ENCODE measurements at places on chromosomes 11 and 22.

- DNase-seq = no peak
These were observed 4.6 kb downstream of the LGALS12 start for GRCh38 chr11:63510360-63511047.

GRCh38 chr22:31652088-31652487 is 9.9 kb downstream of the PISD start:
- DNase-seq = no peak

- DNase-seq = no peak
These were observed 43.1 kb downstream of the SVIP start for GRCh38 chr11:22786475-22786874.

DNA sequence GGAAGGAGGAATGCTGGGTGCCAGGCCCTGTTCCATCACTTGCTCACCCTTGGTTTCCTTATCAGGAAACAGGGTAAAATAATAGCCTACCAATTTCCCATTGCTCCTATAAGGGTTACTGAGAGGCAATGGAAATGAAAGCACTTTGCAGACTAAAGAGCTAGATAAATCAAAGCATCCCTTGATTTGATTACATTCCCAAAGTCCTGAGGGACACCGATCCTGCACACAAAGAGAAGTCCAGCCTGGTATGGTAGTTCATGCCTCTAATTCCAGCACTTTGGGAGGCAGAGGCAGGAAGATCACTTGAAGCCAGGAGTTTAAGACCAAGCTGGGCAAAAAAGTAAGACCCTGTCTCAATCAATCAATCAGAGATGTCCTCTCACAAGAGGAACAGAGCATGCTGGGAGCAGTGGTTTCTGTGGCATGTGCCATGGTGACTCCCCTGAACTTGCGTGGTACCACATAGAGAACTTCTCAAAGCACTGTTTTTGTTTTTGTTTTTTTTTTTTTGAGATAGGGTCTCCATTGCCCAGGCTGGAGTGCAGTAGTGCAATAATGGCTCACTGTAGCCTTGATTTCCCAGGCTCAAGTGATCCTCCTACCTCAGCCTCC is 10.7 kb downstream of the TBC1D10A start:
- no peak for DNase-seq

DNA sequence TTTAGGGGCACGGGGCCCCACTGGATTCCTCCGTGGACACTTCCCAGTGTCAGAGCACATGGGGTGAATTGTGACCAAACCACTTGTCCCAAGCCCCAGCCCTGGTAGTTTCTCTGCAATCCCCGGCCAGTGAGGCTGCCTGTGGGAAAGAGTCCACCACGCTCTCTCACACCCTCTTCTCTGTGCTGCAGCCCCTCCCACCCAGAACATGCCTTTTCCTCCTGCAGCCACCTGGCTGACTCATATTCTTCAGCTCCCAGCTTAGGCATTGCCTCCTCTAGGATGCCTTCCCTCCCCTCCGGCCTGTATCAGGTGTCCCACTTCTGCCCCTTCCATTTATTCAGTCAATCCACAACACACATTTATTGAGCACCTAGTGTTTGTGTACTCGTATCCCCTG is 5.4 kb upstream of the RPS6KB2 start:
- DNase-seq = no peak

Data from left forelimb (tissue), 1 donor.